ENCODE measurements at places on chromosomes 3 and 15.
A peak's percentile ranks its signal among the peaks of the same experiment; 100 is the strongest.

- no peak for DNase-seq
Measured at GRCh38 chr15:70146771-70147170, 49.1 kb upstream of the TLE3 start.

- no peak for DNase-seq
Measured at GRCh38 chr3:23263796-23264195, 60.7 kb downstream of the UBE2E2 start.

DNA sequence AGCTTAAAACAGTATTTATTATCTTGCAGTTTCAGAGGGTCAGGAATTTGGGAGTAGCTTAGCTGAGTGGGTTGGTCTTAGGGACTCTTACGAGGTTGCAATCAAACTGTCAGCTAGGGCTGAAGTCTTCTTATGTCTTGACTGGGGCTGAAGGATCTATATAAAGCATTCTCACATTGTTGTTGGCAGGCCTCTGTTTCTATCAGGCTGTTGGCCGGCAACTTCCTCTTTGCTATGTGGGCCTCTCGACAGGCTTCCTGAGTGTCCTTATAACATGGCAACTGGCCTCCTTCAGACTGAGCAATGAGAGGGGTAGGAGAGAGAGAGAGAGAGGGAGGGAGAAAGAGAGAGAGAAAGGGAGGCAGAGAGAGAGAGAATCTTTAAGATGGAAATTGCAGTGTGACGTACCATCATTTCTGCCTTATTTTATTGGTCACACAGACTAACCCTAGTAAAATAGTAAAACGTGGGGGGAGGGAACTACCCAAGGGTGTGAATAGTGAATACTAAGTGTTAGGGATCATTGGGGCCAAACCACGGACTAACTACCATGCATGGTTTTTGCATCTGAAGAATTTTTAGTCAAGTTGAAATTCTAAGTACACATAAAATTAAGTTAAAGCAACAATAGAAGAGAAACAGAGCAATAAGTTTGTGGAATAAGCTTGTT, 16.1 kb downstream of the FGF7 start:
- DNase-seq = no peak

GRCh38 chr3:113136071-113136470, 75.3 kb upstream of the BOC start:
- peak; percentile 12 for DNase-seq

GRCh38 chr3:54791501-54792156, 136.2 kb downstream of the LRTM1 start:
- DNase-seq = no peak

DNA sequence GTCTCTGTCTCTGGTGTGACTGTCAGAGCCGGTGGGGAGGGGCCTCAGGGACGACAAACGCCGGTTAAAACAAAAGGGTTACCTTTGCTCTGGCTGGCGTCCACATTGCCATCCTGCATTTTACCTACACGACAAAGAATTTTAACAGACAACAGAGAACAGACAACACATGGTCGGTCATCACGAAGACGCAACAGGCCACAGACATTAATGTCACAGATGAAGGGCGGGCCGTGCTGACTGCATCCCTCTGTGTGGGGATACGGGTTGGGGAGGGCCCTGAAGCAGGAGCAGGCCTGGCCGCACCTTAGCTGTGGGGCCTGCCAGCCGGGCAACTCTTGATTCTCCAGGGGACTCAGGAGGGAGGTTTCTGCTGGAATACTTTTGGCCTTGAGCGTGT, 58.2 kb upstream of the SEC13 start:
- no peak for DNase-seq

GRCh38 chr3:39378088-39378487, 5.1 kb upstream of the SLC25A38 start:
- no peak for DNase-seq

- DNase-seq = no peak
Measured at GRCh38 chr3:167930453-167930852, 165.3 kb downstream of the GOLIM4 start.

All from SW 1271 (cell line).